Hematopoietic multipotent progenitor cell treated with erythropoietin and hydrocortisone succinate and interleukin-3 and kit ligand, for 15 days (in vitro differentiated cells): ENCODE measurements at places on chromosomes 7 and 10.

- DNase-seq = no peak
These were observed 225.1 kb upstream of the GRB10 start for GRCh38 chr7:51007551-51008505.

- DNase-seq = no peak
These were observed at the start of gene NRG3 for GRCh38 chr10:81874875-81875466. Gene NRG3 (plus strand): TSS chr10:81875194.

- DNase-seq = no peak
These were observed 51.6 kb downstream of the CREB3L2 start for GRCh38 chr7:137950263-137950621.

DNA sequence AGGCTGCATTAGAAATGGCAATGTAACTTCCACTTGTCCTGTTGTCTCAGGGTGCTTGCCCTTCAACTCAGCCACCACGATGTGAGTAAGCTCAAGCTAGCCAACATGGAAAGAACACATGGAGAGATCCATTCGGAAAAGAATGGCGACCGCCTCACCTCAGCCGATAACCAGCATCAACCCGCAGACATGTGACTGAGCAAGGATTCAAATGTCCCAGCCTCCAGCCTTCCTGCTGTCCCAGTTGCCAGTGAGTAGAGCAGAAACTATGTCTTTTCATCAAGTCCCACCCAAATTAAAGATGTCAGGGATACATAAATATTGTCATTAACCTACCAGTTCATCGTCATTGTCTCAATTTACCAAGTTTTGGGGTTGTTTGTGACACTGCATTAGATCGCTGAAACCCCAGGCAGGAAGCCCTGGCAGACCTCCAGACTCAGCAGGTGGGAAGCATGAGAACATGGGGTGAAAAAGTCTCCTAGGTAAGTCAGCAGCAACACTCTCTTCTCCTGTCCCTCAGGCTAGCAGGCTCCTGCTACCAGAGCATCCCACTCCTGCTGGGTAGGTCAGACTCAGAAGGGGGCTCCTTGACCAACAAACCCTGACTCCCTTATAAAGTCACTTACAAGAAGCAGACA is 67.0 kb downstream of the OSBPL3 start:
- DNase-seq = no peak
